ENCODE measurements at places on chromosomes 2 and 18.

DNA sequence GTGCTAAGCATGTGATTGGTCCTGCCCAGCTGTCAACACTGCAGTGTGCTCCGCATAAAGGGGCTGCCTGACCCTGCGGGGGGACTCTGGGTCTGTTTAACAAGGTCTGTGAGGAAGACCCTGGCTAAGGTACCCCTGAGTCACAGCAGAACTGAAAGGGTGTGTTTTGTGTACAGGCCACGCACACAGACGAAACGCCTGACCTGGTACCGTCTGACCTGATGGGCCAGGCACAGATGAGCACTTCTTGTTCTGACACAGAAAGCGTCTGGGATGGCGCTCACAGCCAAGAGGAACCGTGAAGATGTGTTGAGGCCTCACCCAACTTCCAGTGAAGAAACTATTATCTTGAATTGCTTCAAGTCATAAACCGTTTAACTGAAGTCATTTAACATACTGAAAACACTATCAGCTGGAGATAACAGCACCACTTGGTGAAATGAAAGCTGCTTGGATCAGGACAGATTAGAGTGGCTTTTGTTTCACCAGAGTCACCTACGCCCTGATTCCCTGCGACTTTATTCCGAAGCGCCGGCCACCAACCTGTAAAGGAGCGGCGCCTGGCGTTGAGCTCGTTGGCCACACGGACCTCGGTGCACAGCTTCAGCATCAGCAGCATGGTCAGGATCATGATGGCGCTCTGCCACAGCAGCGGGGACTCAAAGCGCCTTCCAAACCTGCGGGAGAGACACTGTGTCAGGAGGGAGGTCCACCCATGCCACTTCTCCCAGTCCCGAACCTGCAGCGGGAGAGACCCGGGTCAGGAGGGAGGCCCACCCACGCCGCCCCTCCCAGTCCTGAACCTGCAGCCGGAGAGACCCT is 8.5 kb downstream of the SLC66A2 start:
- no peak for DNase-seq

DNA sequence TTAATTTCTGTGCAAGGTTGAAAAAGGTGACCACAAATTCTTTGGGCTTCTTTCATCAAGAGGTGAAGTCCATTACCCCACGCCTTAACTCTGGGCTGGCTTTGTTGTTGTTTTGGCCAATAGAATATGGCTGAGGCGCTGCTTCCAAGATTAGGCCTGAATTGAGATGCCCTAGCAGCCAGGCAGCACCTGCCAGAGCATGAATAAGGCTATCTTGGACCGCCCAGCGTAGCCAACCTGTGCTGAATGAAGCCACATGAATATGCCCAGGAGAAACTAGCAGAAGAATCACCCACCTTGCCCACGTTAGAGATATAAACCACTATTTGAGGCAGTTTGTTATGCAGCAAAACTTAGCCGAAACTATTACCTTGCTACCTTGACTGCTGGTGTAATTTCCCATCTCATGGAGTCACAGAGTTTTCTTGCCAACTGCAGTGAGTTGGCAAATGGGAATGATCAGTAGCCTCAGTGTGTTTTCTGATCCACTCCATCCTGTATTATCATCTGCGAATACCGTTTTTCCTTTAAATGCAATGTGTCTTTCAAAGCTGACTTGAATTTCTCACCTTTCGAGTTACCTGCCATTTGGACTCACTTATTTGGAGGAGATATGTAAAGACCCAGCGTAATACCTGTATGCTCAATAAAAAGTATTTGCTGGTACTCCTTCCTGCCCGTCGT is 679 bp downstream of the TSGA10 start:
- DNase-seq, result peak; percentile 21

DNA sequence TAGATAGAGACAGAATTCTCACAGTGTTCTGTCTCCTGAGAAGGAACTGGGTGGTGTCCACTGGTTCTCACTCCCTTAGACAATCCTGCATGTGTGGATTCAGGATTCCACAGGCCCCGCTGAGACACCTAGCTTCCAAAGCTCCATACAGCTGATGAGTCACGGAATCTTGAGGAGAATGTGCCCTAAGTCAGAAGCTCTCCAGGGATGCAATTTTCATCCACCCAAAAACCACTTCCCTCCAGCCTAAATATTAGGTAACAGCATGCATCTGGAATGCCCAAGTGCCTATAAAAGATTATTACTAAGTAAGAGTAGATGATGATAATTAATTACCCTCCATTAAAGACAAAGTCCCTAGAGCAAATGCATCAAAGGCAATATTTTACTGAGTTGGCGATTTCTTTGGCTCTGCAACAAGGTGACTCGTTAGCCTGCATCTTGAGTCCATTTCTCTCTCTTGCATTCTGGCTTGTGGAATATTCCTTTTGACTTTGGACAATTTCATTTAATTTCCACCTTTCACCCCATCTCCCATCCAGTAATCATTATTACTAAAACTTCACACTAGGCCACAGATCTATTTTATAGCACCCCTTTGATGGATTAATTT is 475.1 kb downstream of the TNS1 start:
- peak; percentile 72 for DNase-seq

DNA sequence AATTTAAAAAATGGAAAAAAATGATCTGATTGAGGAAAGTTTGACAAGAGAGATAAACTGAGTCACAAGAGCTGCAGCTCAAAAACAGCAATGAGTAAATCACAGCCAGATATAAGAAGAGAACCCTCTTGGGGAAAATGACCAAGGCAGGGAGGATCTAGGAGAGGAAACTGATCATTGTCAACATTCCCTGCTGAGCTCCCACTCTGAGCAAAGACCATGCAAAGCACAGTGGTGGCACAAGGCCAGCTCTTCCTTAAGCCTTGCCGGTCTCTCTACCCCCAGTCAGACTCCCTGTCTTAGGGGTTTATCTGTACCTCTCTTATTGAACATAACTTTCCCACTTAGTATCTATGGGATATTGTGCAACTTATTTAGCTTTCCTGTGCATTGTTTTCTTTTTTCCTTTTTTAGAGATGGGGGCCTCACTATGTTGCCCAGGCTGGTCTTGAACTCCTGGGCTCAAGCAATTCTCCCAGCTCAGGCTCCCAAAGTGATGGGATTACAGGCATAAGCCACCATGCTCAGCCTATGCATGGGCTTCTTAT is 54.0 kb upstream of the PPP1CB start:
- DNase-seq, result no peak

GRCh38 chr18:61360404-61361383 is 27.5 kb downstream of the CDH20 start:
- no peak for DNase-seq

DNA sequence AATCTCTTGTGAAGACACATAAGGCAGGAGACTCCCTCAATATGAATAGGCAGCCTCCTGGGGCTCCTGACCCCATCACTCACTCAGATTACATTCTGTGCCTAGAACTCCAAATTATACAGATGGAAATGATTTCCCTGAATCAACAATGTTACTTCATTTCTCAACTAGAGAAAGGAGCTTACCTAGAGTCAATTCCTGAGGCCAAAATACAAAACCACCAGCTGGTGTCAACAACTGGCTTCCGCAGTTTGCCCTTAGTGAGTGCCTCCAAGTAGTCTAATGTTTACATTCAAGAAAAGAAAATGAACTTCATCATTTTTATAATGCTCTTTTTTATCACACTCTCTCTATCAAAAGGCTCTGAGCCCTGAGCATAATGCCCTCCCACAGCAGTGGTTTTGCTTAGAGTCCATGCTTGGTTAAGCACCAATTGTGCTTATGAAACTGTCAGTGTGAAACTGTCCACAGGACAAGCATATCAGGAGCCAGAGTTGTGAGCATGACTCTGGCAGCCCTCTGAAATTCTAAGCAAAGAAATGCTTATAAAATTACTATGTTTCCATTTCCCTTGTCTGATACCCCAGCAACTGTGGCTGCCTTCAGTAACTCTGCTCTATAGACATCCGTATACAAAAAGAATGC is 305.7 kb upstream of the PKDCC start:
- DNase-seq, result no peak

GRCh38 chr2:59196491-59196890 is 955.4 kb upstream of the FANCL start:
- peak; percentile 43 for DNase-seq

GRCh38 chr2:229270551-229271410 is at the start of gene PID1:
TSS of gene PID1 (minus strand) at chr2:229271287. CDS start at chr2:229271043, 244 bp downstream.
- DNase-seq, result peak; percentile 71

GRCh38 chr2:216349366-216349765 is 22.9 kb downstream of the MARCHF4 start:
- no peak for DNase-seq

DNA sequence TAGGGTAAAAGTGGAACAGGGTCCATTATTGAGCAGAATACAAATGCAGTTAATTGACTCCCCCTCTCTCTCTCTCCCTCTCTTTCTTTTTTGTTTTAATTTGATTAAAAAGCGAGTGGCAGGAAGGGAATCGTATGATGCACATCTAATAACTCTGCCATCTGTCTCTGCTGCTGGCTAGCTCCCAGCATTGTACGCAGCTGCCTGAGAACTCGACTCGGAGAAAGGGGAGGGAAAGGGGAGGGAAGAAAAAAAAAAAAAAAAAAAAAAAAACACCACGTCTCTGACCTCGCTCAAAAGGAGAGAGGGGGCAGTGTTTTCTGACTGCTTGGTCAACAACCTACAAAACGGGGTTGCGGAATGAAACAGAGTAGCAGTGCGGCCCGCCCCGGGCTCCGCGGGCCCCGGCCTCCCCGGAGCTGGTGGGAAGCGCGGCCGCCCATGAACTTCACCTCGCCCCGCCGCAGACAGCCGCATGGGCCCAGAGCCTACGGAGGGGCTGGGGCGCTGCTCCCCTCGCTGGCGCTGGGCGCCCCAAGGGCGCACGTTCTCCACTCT is 265.7 kb downstream of the TCF4 start:
- DNase-seq, result peak; percentile 98

DNA sequence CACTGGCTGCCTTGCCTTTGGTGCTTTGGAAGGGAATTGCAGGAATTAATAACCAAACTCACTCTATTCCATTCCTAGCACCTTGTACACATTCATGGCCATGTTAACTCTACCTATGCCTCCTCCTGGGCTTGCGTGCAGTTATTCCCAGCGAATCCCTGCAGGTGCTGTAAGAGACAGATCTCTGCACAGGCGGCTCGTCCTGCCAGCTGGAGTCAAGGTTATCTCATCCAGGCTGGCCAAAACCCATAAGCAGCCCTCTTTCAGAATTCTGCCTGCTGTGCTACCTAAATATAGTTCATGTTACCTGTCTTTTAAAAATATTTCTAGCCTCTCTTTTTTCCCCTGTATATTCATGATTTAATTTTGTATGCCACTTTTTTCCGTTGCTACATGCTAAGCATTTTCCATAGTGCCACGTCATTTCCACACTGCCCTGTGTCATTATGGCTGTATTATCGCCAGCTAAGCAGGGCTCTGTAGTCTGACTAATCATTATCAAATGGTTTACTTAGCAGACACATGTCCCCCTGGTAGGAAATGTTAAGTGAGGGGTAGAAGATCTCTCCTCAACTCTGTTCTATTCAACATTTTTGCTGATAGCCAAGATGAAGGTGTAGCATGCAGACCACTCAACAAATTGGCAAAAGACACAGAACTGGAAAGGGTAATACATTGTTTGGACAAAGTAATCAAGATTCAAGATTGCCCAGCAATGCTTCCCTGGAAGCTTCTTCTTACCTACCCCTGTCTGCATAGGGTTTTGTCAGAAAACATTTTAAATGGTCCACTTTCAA is 79.7 kb upstream of the TAF1B start:
- peak; percentile 66 for DNase-seq

Data from fibroblast of lung (primary cell).